ENCODE measurements at places on chromosomes 6 and 20.

DNA sequence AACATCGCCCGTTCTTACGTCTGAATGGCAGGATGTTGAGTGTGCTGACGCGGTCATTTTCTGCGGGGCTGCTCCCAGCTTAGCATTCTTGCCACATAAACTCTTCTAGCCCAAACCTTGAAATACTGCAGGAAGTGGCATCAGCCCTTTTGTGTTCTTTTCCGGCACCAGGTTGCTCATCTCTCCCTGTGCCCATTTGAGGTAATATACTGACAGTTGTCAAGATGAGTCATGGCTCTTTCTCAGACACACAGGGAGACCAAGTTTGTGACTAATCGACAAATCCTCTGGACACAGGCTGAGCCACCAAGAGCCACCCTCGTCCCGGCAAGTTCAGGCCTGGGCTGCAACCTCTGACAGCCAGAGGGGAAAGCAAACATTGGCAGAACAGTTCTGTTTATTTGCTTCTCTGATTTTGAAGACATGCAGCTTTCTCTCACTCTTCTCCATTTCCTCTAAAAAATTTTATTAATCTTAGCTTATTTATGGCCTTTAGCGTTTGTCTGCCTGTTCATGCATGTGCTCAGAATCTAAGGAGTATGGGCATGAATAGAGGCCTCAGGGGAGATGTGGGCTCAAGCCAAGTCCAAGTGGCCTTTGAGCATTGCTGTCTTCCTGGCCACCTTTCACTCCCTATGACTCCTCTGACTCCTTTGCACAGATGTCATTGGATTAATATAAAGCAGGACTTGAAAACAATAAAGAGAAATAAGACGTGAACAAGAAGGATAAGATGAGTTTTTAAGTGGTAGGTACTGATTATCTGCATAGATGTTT lies 328.2 kb upstream of the JAG1 start:
- DNase-seq, result no peak

- DNase-seq, result no peak
Observed at GRCh38 chr6:127299522-127300240, 33.0 kb downstream of the RNF146 start.

- DNase-seq, result no peak
Observed at GRCh38 chr6:144876689-144877088, 591.6 kb downstream of the UTRN start.

GRCh38 chr20:63062188-63063140 lies 55.7 kb upstream of the BHLHE23 start:
- no peak for DNase-seq
